ENCODE measurements at places on chromosomes 7 and 10. TPM values are rescaled to one million over a fixed set of nuclear protein-coding genes. Genes with fewer than 3 reads are reported as not detected.

Gene ITPRID1
- 2.4 TPM for total RNA-seq

GRCh38 chr7:23000597-23001360 lies 13.2 kb downstream of the HYCC1 start:
- H3K36me3 ChIP-seq = no peaks in the 10 kb centered on the region
- no peak for DNase-seq
- no peaks in the 10 kb centered on the region for H3K4me1 ChIP-seq
- H3K4me3 ChIP-seq = no peak overlapping the region
- no peak overlapping the region for H3K27ac ChIP-seq

DNA sequence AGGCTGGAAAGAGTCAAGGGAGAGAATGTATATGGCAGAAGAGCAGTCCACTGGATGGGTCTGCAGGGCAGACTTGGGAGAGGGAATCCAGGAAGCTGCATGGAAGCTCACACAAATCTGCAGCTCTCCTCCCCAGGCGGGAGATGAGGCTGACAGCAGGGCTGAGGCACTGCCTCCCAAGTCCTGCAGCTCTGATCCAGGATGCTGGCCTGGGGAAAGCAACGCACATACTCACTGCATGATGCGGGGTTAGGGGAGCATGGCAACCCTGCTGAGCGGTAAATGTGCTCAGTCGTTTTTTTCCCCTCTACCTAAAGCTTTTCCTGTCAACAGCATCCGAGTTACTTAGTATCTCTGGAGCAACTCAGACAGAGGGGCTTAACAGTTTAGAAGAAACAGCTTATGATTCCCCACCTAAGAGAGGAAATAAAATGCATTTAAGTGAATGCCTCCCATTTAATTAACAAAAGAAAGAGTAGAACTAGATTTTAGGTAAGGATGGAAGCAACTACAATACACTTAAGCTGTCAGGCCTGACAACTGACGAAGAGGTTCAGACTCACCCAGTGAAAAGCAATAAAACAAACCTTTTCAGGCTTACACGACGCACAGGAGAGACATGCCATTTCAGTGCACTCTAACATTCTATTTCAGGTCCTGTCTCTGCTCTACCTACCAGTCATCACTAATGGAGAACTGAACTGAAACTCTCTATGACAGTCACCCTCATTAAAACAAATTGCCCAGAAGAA lies 37.0 kb downstream of the CHCHD3 start:
- H3K36me3 ChIP-seq = no peaks in the 10 kb centered on the region
- no peaks in the 10 kb centered on the region for H3K27me3 ChIP-seq
- no peak overlapping the region for H3K27ac ChIP-seq
- H3K4me1 ChIP-seq = peaks cover 3% of the 10 kb centered on the region

DNA sequence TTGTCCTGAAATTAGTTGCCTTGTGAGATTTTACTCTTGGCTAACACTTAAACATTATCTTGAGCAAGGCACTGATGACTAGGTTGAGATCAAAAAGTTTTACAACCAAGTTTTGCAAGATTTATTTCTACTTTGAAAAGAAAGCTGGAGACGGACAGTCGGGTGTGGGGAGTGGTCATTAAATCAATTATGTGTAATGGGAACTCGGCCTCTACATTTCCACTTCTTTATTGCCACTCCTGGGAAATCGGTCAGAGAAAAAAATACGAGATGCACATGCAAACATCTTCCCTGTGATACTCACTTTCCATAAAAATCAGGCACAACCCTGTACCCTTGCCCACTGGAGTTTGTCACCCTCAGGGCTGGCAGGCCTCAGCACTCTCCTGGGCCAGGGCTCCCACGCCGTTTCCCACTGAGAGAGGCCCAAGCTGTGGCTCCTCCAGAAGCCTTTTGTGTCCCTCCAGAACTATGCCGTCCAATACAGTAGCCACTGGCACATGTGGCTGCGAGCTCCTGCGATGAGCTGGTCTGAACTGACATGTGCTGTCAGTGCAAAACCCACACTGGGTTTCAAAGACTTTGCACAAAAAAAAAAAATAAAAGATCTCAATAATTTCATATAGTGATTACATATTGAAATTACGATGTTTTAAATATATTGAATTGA lies 7.5 kb upstream of the GPNMB start:
- no peaks in the 10 kb centered on the region for H3K27me3 ChIP-seq
- H3K4me3 ChIP-seq = no peak overlapping the region
- DNase-seq = no peak
- H3K27ac ChIP-seq = no peak overlapping the region
- H3K4me1 ChIP-seq = no peaks in the 10 kb centered on the region

Gene IDE
- total RNA-seq = 31.6 TPM

Gene TMEM270
- not detected for total RNA-seq

Gene AKR1B1
- total RNA-seq = 76.0 TPM

Gene GPR37
- total RNA-seq = 1.1 TPM

GRCh38 chr10:78292982-78293865 lies 259.6 kb downstream of the RPS24 start:
- no peaks in the 10 kb centered on the region for H3K36me3 ChIP-seq
- H3K27ac ChIP-seq = no peak overlapping the region
- no peak overlapping the region for H3K4me3 ChIP-seq
- H3K4me1 ChIP-seq = no peaks in the 10 kb centered on the region

Gene MYL10
- total RNA-seq = not detected

Gene UCN3
- total RNA-seq = 0.28 TPM

DNA sequence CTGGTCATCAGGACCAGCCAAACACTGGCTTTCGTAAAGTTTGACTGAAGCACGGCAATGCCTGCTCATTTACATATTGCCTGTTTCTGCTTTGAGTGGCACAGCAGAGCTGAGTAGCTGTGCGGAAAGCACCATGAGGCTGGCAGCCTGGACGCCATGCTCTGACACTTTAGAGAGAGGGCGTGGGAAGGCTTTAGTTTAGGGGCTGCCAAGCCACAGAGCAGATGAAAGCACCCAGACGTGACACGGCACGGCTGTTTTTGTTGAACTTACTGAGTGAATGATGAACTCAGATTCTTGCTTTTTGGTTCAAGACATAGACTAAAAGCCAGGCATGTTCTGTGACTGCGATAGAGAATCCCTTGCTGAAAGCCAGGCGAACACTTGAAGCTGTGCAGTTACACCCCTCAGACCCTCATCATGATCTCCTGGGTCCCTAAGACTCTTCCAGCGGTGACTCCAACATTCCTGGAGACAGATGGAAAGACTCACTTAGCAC lies 182.1 kb downstream of the ZMYND11 start:
- peaks cover 16% of the 10 kb centered on the region for H3K4me1 ChIP-seq
- H3K27ac ChIP-seq = no peak overlapping the region
- DNase-seq = peak; percentile 96
- peaks cover 3% of the 10 kb centered on the region for H3K36me3 ChIP-seq

DNA sequence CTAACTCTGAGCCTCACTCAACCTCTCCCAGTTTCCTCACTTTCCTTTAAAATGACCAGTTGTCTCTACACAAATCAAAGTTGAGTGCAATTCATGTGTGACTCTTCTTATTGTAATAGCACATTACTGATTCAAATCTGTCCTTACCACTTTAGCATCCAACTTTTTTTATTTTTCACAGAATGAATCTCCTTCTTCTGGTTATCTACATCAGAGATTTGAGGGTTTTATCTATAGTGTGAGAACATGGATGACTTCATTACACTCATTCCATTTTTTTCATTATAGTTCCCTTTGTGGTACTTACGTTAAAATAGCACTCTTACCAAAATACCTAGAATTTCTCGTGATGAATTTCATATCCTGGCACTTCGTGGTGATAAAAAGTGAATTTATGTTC lies 43.3 kb downstream of the RTKN2 start:
- DNase-seq = no peak
- no peak overlapping the region for H3K27ac ChIP-seq
- no peaks in the 10 kb centered on the region for H3K27me3 ChIP-seq
- H3K4me1 ChIP-seq = no peaks in the 10 kb centered on the region
- H3K4me3 ChIP-seq = no peak overlapping the region

Gene LRRTM3
- 0.06 TPM for total RNA-seq

GRCh38 chr10:12902135-12902572 lies 99.4 kb downstream of the CCDC3 start:
- H3K27me3 ChIP-seq = peaks cover 18% of the 10 kb centered on the region
- H3K4me3 ChIP-seq = no peak overlapping the region
- peak; percentile 84 for DNase-seq
- no peak overlapping the region for H3K27ac ChIP-seq

Gene HOXA10
- total RNA-seq = not detected

GRCh38 chr10:95414844-95415485 lies 124.2 kb upstream of the PDLIM1 start:
- no peaks in the 10 kb centered on the region for H3K36me3 ChIP-seq
- no peaks in the 10 kb centered on the region for H3K4me1 ChIP-seq
- H3K27ac ChIP-seq = no peak overlapping the region
- DNase-seq = no peak

DNA sequence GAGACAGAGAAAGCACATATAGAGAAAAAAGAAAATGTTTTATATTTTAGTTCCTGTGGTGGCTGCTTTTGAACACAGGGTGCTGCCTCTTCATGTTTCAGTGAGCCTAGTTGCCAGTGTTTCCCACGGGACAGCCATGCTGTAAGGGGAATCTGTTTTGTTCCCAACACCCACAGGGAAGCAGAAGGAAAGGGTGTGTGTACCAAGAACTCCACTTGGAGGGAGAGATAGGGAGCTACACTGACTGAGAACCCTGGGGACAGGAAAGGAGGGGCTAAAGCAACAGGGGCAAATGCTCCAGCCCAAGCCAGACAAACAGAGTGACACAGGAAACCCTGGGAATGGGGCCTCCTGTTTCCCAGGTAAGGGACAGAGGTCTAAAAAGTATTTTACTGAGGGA lies 40.2 kb downstream of the FRMPD2 start:
- H3K4me3 ChIP-seq = no peak overlapping the region
- no peaks in the 10 kb centered on the region for H3K27me3 ChIP-seq
- H3K27ac ChIP-seq = no peak overlapping the region
- H3K36me3 ChIP-seq = no peaks in the 10 kb centered on the region
- DNase-seq = no peak

- no peaks in the 10 kb centered on the region for H3K4me1 ChIP-seq
- H3K4me3 ChIP-seq = no peak overlapping the region
- no peaks in the 10 kb centered on the region for H3K36me3 ChIP-seq
- no peak overlapping the region for H3K27ac ChIP-seq
These were observed 269.3 kb downstream of the PPP1R3A start for GRCh38 chr7:113649556-113649955.

Gene NPC1L1
- total RNA-seq = 0.03 TPM

GRCh38 chr7:27677912-27678612 lies 15.4 kb upstream of the HIBADH start:
- no peak for DNase-seq
- H3K27me3 ChIP-seq = no peaks in the 10 kb centered on the region
- peak overlapping the region; percentile 53 for H3K27ac ChIP-seq
- no peaks in the 10 kb centered on the region for H3K4me1 ChIP-seq
- no peak overlapping the region for H3K4me3 ChIP-seq
- H3K36me3 ChIP-seq = no peaks in the 10 kb centered on the region

DNA sequence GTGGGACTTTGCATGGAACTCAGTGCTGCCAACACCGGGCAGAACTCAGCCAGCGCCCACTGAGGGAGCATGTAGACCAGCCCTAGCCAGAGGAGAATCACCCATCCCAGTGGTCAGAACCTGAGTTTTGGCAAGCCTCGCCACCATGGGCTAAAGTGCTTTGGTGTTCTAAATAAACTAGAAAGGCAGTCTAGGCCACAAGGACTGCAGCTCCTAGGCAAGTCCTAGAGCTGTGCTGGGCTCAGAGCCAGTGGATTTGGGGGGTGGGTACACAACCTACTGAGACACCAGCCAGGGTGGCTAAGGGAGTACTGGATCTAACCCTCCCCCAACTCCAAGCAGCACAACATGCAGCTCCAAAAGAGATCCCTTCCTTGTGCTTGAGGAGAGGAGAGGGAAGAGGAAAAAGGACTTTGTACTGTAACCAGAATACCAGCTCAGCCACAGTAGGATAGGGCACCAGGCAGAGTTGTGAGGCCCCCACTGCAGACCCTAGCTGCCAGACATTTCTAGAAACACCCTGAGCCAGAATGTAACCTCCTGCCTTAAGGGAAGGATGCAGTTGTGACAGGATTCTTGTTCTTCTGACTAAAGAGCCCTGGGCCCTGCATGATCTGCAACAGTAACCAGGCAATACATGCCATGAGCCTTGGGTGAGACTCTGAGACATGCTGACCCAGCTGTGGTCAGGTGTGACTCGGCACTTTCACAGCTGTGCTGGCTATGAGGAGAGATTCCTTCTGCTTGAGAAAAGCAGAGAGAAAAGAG lies 24.4 kb downstream of the GSDME start:
- no peaks in the 10 kb centered on the region for H3K36me3 ChIP-seq
- DNase-seq = no peak
- H3K27ac ChIP-seq = no peak overlapping the region

Gene USP6NL
- 41.7 TPM for total RNA-seq

Gene LRRC61
- 18.8 TPM for total RNA-seq

- no peaks in the 10 kb centered on the region for H3K27me3 ChIP-seq
- DNase-seq = no peak
- no peaks in the 10 kb centered on the region for H3K4me1 ChIP-seq
- no peak overlapping the region for H3K4me3 ChIP-seq
- H3K27ac ChIP-seq = no peak overlapping the region
These were observed 26.6 kb upstream of the KAT6B start for GRCh38 chr10:74799721-74800221.

DNA sequence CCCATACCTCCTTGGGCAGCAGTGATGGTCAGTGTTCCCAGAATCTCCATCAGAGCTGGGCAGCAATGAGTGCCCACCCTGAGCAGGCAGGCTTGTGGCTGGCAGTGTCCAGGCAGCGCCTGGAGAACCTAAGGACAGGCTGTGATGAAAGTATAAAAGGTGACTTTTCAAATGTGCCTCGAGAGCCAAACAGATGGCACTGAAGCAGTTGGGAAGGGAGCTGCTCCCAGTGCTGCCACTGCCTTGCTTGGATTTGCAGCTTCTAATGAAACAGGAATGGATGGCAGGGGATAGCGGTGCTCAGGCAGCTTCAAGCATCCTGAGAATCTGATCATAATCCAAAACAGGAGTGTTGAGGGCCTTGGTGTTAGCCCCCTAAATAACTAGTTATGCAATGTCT lies 179.8 kb upstream of the AOAH start:
- H3K27me3 ChIP-seq = no peaks in the 10 kb centered on the region
- DNase-seq = no peak
- H3K4me3 ChIP-seq = no peak overlapping the region

- no peak for DNase-seq
- H3K4me1 ChIP-seq = no peaks in the 10 kb centered on the region
- no peaks in the 10 kb centered on the region for H3K27me3 ChIP-seq
- H3K4me3 ChIP-seq = no peak overlapping the region
- no peak overlapping the region for H3K27ac ChIP-seq
These were observed 6.2 kb downstream of the TMEM236 start for GRCh38 chr10:17758200-17758599.

DNA sequence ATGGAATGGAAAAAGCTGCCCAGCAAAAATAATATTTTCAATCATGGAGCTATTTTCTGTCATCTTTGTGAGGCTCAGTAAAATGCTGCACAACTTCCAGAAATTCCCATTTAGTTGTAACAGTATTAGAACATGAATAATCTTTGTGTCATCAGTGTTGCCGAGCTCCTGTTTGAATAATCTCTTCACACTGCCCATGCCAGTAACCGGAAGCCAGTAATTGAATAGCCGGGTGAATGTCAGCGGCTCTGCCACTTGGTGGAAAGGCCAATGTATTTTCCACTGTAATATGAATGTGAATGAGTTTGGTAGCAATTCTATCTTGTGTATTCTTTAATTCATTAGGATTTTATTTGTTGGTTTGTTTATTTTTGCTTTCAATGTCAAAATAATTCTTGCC lies 172.5 kb upstream of the INSYN2A start:
- no peak overlapping the region for H3K4me3 ChIP-seq
- H3K4me1 ChIP-seq = no peaks in the 10 kb centered on the region
- peaks cover 12% of the 10 kb centered on the region for H3K36me3 ChIP-seq
- no peak overlapping the region for H3K27ac ChIP-seq
- H3K27me3 ChIP-seq = no peaks in the 10 kb centered on the region

Gene STOX1
- 5.8 TPM for total RNA-seq

Measured in lung (tissue), 17 donors.